ENCODE measurements at places on chromosomes 5 and 9. TPM values are rescaled to one million over a fixed set of nuclear protein-coding genes. Genes with fewer than 3 reads are reported as not detected.

- no peak for DNase-seq
Observed at GRCh38 chr9:87771316-87772006, 45.5 kb downstream of the CTSL start.

DNA sequence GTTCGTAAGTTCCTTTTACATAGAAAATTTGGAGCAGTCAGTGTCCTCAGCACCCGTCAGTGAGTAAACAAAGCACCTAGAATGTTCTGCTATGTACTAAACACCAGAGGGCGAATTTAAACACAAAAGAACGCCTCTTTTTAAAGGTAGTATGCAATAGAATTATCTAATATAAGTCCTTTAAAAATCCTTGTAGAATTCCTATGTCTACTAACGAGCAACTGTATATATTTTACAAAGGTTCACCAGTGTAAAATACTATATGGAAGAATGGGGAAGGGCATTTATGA is 499 bp upstream of the TMEM232 start:
- no peak for DNase-seq

GRCh38 chr5:36494841-36495601 is 111.4 kb upstream of the SLC1A3 start:
- peak; percentile 33 for DNase-seq

Gene PCDH12
- total RNA-seq: 0.07 TPM

- no peak for DNase-seq
Observed at GRCh38 chr5:56305001-56305950, 72.1 kb upstream of the ANKRD55 start.

DNA sequence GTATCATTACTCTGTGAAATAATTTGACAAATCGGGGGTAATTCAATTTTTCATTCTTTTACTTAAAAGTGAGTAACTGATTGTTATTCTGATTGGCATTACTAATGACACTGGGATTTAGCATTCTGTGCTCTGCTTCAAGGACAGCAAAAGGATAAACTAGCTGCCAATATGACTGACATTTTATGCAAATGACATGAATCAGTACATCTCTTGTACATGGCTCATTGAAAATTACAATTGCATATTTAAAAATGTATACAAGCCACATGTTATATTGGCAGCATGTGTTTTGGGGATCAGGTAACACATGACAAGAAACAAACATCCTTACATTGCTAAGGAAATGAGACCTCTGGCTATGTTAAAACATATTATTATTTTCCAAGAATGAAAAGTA is 79.0 kb downstream of the SMC2 start:
- no peak for DNase-seq

DNA sequence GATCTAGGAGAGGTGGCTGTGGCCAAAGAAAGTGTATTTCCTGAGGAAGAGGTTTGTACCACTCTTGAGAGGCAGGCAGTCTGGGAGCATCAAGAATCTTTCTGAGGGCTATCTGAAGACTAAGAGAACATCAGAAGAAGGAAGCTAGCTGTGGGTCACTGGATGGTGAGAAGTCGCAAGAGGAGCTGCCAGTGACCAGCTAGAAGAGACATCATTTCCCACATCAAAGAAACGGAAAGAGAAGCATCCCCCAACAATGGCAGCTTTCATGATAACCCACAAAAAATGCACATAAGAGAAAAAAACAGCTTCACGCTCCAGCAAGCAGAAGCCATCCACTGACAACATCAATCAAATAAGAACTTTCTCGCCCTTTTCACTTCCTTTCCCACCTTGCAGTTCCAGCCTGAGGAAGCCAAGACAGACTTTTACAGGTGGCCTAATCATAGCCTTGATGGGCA is 25.0 kb upstream of the CEP78 start:
- DNase-seq: no peak

Gene KCNT1
- total RNA-seq: not detected

Gene MINAR2
- total RNA-seq: not detected

GRCh38 chr5:53334431-53334941 is 145.9 kb upstream of the FST start:
- DNase-seq: peak; percentile 100

- DNase-seq: no peak
Observed at GRCh38 chr9:37678789-37679273, 28.1 kb downstream of the FRMPD1 start.

DNA sequence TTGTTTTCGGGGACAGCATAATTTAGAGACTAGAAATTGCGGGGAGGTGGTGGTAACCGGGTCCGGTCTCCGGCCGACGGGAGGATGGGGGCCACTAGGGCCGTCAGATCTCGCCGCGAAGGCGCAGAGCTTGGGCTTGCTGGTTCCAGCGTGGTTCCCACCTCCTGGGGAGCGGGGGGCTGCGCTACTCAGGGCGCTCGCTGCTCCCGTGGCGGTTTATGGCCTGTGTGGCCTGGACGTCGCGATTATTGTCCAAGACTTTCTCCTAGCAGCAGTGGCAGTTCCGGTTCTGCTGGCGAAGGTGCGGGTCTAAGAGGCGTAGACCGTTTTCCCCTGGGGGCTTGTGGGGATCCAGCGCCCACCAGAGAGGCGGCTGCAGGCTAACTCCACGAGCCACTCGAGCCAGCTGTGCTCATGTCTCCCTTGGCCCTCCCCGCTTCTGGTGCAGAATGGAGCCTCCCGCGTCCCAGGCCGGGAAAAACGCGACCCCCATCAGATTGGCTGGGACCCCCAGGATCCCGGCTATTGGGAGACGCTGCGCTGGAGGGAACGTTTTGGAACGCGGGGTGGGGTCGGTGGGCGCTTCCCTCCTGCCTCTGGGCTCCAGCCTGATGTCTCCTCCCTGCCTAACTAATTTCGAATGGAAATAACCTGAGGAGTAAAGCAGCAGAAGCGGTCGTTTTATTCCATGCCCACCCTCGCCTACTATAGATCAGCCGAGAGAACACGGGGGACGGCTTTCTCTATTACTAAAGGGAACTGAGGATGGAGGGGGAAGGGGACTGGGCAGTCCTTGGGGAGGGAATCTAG is 87.1 kb downstream of the ENTREP1 start:
- DNase-seq: no peak

- no peak for DNase-seq
Observed at GRCh38 chr9:137916540-137916939, 39.0 kb downstream of the CACNA1B start.

- no peak for DNase-seq
Observed at GRCh38 chr9:113546566-113546965, 83.0 kb downstream of the RGS3 start.

Data from foreskin keratinocyte (primary cell).